ENCODE measurements at places on chromosomes 1 and 21. TPM values are rescaled to one million over a fixed set of nuclear protein-coding genes. Genes with fewer than 3 reads are reported as not detected.
A peak's percentile ranks its signal among the peaks of the same experiment; 100 is the strongest.

DNA sequence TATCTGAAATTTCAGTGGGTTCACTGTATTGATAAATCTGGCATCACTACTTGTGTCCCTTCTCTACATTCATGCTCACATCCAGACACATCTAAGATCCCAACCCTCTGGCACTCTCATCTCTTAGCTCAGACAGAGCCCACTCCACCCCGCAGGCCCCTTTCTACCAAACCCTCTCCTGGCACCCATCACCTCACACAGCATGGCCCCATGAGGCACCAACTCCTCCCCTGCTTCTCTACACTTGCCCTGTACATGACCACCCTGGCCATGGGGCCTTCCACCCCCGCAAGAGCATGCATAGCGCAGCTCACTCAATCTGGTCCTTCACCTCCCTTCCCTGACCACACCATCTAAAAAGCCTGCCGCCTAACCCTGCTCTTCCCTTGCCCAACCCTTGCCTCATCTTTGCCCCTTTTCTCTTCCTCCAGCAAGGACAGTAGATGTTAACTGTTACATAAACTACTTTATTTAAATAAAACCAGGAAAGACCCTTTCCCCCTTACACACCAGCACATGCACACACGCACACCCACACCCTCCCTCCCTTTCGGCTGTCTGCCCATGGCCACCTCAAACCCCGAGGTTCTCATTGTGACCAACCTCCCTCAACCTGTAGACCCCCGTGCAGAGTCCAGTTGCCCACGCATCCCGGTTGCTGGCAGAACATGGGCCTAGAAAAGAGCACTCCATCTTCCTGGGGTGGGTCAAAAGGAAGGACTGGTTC is 15.6 kb downstream of the SH3BP5L start:
- DNase-seq = no peak

The USH2A gene
- not detected for total RNA-seq

GRCh38 chr21:41953249-41953830 is 478 bp downstream of the C2CD2 start:
- no peak for DNase-seq

The RPTN gene
- total RNA-seq = not detected

- no peak for DNase-seq
Observed at GRCh38 chr1:19033515-19033839, 77.0 kb upstream of the IFFO2 start.

The ZSWIM5 gene
- 4.5 TPM for total RNA-seq

The MAB21L3 gene
- total RNA-seq = not detected

The PLA2G4A gene
- total RNA-seq = 13.3 TPM

GRCh38 chr1:53330819-53331218 is 2.9 kb upstream of the LRP8 start:
- DNase-seq = peak; percentile 64

GRCh38 chr21:31731056-31731856 is 662 bp downstream of the SCAF4 start:
- peak; percentile 32 for DNase-seq

GRCh38 chr1:34278211-34278610 is 101.5 kb downstream of the C1orf94 start:
- no peak for DNase-seq

The MX2 gene
- total RNA-seq = 8.9 TPM

The TNFSF18 gene
- not detected for total RNA-seq

GRCh38 chr1:150106341-150106740 is 38.8 kb downstream of the VPS45 start:
- DNase-seq = no peak

The TAF13 gene
- 36.4 TPM for total RNA-seq

- no peak for DNase-seq
Observed at GRCh38 chr21:45415943-45416611, 11.1 kb downstream of the COL18A1 start.

DNA sequence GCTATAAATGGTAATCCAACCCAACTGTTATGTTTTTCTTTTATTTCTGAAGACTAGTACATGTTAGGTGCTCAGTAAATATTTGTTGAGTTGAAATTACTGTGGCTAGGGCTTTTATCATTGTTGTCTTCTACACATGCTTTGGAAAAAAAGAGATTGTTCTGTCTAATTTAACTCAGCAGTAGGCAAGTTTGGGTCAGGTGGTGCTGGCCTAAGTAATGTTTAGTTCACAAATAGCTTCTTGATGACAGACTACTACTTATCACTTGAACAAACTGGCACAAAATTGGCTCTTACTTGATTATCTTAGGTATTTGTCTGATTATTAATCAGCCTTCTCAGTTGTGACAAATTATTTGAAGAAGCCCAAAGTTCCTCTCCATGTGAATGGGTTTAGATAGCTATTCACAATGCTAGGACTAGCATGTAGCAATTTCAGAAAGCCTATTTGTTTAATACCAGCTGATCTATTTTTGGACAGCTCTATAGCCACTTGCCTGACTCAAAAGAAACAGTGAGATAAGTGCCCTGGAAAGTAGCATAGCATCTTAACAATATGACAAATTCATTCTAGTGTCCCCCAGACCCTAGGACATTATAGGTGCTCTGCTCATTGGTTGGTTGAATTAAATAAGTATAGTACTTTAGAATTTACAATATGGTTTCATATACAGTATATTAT is 32.6 kb downstream of the TMEM200B start:
- DNase-seq = no peak

DNA sequence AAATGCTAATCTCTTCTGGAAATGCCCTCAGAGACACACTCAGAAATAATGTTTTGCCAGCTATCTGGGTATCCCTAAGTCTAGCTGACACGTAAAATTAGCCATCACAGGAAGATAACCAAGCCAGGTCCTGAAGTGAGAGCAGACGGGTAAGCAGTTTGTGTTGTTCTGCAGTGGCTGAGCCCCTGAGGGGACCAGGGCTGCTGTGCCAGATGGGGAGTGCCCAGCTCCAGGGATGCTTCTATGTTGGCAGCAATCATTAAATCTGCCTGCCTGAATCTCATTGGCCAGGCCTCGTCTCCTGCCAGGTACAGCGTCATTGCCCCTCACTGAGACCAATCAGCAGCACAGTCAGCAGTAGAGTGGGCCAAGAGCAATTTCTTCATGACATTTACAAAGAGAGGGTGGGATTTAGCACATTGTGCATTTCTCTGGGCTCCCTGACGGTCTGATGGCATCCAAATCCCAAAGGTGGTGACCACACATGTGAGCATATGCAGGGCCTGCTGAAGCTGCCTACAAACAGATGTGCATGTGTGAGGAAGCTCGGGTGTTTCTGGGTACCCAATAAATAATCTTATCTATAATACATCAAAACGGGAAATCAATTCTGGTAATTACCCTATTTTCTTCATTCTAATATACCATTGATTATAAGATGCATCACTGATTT is 58.7 kb upstream of the LRRN2 start:
- DNase-seq = no peak

DNA sequence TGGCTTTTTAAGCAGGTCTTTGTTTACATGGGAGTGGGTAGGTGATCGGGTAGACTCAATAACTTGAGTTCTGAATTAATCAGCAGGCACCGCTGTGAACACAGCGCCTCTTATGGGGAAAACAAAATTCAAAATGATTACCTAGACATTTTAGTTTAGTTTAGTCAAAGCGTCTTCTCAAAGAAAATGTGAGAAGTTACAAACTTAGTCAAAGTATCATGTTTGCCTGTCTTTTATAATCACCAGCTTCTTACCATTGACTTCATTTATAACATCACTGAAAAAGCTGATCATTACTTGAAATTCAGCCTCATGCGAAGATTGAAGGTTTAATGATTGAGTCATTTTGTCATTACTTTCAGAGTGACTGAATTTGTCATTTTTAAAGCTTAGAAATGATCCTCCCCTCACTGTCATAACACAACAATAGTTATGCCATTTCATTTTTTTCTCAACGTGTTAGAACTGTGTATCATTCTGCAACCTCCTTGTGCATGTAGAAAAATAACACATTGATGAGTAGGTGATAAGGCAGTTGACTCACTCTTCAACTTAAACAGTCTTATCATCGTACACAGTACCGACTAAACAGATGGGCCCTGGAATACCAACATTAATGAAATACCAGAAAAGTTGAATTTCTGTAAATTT is 188.5 kb downstream of the NFIA start:
- DNase-seq = no peak

The AKNAD1 gene
- 2.9 TPM for total RNA-seq

DNA sequence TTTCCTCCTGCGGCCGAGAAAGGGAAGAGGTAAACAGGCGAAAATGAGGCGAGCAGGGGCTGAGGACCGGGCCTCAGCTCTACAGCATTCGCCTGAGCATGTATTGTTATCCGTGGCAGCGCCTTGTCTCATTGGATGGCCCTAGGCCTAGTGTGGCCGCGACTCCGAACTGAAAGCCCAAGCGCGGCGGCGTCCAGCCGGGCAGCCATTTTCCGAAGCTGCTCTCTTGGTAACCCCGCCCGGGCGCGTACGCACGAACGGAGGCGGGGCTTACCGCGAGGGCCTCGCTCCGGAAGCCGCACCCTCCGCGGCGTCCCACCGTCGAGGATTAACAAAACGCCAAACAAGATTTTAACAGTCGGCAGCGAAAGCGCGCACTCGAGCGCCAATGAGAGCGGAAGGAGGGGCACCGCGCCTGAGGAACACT is 797 bp upstream of the USP1 start:
- DNase-seq = peak; percentile 95

DNA sequence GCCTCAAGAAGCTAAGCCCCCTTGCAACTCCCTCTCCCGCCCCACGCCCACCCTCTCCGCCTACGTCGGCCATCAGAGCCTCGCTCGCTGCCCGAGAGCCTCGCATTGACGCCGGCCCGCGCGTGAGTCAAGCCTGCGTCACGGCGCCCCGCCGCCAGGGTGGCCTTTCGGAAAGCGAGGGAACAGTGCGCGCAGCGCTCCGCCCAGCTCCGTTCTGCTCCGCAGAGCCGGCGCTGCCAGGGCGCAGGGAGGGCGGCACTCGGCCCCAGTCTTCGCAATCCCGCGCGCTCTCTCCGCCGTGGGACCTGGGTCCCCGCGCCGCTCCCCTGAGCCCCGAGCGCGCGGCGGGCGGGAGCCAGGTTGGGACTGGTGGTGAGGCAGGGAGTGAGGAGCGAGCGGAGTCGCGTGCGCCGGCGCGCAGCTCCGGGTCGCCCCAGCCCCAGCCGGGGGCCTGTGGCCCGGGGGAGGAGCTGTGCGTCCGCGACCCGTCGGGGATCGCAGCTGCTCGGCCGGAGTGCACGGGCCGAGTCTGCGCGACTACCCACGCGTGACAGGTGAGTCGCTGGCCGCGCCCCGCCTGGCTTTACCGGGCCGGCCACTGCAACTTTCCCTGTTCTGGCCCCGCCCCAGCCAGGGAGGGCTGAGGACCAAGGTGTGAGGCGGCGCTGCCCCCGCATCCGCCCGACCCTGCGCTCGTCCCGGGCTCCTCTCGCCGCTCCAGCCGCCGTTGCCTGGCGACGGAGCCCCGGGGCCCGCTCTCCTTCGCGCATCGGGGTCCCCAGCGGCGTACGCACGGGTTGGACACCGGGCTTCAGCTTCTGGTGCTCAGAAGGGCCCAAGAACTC is at the start of gene SLC6A17:
Gene SLC6A17 (plus strand): TSS at position 165 of the 845 bp plus-strand sequence. CDS start 16,436 bp downstream, outside the sequence.
- DNase-seq = no peak

DNA sequence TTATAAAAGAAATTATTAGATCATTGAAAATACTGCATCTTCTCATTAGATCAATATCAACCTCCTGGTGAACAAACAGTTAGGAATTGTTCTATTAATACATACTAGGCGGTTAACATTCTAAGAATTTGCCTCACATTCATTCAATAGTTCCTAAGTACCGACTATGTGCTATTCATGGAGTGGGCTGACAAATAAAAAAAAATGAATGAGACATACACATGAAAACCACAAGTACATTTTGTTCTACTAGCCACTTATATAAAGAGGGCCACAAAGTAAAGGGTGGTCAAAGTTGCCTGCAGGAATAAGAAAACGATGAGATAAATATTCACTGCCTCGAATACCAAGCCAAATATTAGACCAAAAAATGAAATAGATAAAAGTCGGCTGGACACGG is 294.4 kb downstream of the SDCCAG8 start:
- no peak for DNase-seq

The CLCA2 gene
- 30.3 TPM for total RNA-seq

The KIF2C gene
- total RNA-seq = 0.98 TPM

The GRHL3 gene
- total RNA-seq = 0.98 TPM

The KRTAP19-1 gene
- total RNA-seq = not detected

GRCh38 chr1:32900371-32900955 is 726 bp downstream of the TMEM54 start:
- no peak for DNase-seq

GRCh38 chr21:33302796-33303195 is 22.0 kb upstream of the IFNAR1 start:
- DNase-seq = no peak

DNA sequence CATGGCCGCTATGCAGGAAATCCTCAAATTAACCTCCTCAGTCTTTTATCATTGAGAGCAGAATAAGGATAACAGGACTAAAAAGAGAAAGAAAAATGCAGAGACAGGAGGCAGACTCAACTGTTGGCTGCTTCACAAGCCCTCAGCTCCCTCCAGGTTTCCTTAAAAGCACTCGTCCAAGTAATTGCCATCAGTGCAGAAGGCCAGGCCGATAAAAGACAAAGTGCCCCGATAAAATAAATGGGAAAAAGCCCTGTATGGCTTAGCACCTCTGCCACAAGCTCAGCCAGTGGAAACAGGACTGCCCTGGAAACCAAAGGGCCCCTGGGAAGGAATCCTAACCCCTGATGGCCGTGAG is 8.1 kb downstream of the S100A6 start:
- DNase-seq = no peak

DNA sequence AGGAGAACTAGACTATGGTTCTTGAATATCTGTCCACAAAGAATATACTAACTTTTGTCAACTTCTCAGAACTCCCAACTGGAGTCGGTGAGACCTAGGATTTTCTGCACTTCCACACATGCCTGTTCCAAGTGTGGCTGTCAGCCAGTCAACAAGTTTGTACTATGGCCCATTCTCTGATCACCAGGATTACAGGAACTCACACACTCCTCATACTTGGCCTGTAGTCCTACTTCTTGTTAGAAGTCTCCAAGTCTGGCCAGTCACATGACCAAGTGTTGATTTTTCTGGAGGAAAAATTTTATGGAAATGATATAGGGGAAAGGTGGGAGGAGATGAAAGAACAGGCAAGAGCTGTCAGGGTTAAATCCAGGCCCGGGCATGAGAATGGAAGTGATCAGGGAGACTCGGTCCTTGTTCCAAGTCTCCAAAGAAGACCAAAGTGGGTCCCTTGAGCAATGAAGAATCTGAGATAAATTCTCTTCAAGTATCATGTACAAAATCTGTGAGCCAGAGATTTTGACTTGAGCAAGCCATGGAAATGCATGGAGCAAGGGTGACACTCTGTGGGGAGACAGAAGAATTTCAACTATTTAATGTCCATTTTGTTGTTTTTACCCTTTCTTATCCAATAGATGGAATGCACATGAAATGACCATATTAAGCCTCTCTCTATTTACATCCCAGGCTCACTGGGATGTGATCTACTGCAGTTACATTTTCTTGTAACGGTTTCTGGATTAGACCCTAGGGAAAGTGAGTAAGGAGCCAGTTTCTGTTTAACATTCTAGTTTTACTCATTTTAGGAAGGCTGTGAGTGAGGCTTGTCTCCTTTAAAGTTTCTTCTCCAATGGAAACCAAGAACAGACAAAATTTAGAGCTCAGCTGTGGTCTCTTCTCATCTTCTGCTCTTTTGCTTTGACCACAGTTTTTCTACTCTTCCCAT is 320.9 kb downstream of the ASTN1 start:
- no peak for DNase-seq
